ENCODE measurements at places on chromosomes 13 and 19. TPM values are rescaled to one million over a fixed set of nuclear protein-coding genes. Genes with fewer than 3 reads are reported as not detected.

PABPC3 gene
- 0.04 TPM for total RNA-seq

NALCN gene
- total RNA-seq, result 1.5 TPM

ZNF441 gene
- total RNA-seq, result 6.3 TPM

SLC1A6 gene
- not detected for total RNA-seq

TDRD12 gene
- not detected for total RNA-seq

IQCN gene
- total RNA-seq, result 0.94 TPM

WDR88 gene
- total RNA-seq, result not detected

USHBP1 gene
- not detected for total RNA-seq

APLP1 gene
- 5.3 TPM for total RNA-seq

HIPK4 gene
- total RNA-seq, result not detected

ZNF615 gene
- total RNA-seq, result 8.3 TPM

JAK3 gene
- 0.45 TPM for total RNA-seq

OR4F17 gene
- not detected for total RNA-seq

ANGPTL8 gene
- not detected for total RNA-seq

TNPO2 gene
- 39.9 TPM for total RNA-seq

MCEMP1 gene
- 0.27 TPM for total RNA-seq
